ENCODE measurements at places on chromosomes 3 and 15. TPM values are rescaled to one million over a fixed set of nuclear protein-coding genes. Genes with fewer than 3 reads are reported as not detected.

DNA sequence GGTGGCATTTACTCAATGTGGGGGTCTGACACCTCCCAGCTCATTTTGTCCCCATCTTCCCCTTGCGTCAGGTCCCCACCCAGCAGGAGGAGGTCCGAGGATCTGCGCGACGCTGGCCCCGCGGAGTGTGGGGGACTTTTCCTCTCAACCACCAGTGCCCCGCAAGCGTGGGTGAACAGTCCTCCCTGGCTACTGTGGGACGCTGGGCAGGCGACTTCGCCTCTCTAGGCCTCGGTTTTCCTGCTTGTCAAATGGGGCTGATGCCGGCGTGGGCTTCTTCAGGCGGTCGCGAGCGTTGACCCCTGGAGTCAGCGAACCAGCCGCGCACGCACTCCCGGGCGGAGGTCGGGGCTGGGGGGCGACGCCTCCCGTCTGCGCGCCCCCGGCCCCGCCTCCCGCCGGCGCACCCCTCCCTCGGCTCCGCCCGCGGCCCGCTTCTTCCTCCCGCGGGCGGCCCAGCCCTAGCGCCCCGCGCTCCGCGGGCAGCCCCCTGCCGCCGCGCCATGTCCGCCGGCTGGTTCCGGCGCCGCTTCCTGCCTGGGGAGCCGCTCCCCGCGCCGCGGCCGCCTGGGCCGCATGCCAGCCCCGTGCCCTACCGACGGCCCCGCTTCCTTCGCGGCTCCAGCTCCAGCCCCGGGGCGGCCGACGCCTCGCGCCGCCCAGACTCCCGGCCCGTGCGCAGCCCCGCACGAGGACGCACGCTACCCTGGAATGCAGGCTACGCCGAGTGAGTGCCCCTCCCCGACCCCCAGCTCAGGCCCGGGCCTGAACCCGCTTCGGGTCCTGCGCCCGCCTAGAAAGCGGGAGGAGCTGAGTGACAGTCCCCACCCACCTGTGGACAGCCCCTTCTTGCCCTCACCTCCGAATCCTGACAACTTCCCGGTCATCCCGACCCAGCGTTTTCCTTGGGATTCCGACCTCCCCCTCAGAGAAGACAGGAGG, at the start of gene PPM1M:
PPM1M (plus strand) TSS at position 438 of the 942 bp plus-strand sequence; CDS start at position 504, 66 bp downstream.
- DNase-seq: peak; percentile 88

COL6A5 gene
- total RNA-seq: 0.07 TPM

CD86 gene
- total RNA-seq: not detected

GRCh38 chr3:54817628-54818027, 110.2 kb downstream of the LRTM1 start:
- no peak for DNase-seq

DNA sequence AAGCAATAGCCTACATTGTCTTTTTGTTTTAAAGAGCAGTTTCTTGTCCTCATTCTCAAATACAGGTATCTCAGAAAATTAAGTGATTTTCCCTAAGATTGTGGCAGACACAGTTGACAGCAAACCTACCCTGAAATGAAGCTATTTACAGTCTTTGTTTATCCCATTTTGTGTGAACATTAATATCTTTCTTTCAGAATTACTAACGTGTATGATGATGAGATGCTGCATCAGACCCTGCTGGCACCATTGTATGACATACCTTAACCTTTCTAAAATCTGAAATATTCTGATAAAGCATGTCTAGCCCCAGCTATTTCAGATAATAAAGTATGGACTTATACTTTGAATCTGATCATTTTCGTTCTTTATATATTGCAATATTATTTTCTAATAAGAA, 185.9 kb downstream of the RSRC1 start:
- DNase-seq: no peak

DNA sequence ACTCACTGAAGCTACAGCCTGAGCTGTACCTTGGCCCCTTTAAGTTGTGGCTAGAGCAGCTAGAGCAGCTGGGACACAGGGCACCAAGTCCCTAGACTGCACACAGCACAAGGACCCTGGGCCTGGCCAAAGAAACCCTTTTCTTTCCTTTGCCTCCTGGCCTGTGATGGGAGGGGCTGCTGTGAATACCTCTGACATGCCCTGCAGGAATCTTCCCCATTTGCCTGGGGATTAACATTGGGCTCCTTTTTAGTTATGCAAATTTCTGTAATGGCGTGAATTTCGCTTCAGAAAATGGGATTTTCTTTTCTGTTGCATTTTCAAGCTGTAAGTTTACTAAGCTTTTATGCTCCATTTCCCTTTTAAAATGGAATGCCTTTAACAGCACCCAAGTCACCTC, 611.2 kb upstream of the ARPP21 start:
- DNase-seq: peak; percentile 40

CPLX3 gene
- 0.63 TPM for total RNA-seq

DLL4 gene
- total RNA-seq: 0.20 TPM

PAQR9 gene
- 4.2 TPM for total RNA-seq

- DNase-seq: no peak
Observed at GRCh38 chr3:71066356-71066755, 517.2 kb downstream of the FOXP1 start.

- no peak for DNase-seq
Observed at GRCh38 chr3:193297421-193297820, 56.4 kb downstream of the PLAAT1 start.

ETFA gene
- total RNA-seq: 157 TPM

DNA sequence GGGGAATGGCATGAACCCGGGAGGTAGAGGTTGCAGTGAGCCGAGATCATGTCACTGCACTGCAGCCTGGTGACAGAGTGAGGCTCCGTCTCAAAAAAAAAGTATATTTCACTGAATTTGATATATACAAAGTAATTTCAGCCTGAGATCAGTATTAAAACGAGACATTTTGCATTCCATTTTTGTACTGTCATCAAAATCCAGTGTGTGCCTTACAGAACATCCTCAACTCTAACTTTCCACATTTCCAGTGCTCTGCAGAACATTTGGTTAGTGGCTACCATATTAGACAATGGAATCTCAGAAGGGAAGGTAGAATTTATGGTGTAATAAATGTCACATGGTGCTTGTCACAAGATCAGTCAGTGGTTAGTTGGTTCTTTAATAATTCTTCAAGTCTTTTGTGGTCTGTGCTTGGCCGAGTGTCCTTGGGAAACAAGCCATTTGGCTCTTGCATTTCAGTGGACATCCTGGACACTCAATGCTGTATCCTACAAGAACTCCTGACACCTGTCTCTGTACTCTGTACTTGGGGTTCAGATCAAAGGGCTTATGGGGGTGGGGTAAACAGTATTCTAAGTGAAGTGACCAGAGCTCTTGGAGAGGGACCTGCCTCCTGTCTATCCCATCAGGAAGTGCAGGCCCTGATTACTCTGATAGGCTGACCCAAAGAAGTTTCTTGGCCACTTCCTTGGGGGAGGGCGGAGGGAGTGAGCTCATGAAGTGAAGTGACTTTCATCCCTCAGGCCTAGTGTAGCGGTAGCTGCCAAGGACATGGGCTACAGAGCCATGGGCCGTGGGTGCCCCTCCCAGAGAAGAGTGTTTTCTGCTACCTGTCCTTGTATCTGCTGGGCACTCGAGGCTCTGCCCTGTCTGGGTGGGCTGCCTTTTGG, 3.7 kb downstream of the ACVR2B start:
- no peak for DNase-seq

Data from endodermal cell (in vitro differentiated cells).